ENCODE measurements at places on chromosomes 2 and 18. TPM values are rescaled to one million over a fixed set of nuclear protein-coding genes. Genes with fewer than 3 reads are reported as not detected.
A peak's percentile ranks its signal among the peaks of the same experiment; 100 is the strongest.

- DNase-seq: no peak
Observed at GRCh38 chr2:238383743-238384380, 42.9 kb upstream of the ASB1 start.

DNA sequence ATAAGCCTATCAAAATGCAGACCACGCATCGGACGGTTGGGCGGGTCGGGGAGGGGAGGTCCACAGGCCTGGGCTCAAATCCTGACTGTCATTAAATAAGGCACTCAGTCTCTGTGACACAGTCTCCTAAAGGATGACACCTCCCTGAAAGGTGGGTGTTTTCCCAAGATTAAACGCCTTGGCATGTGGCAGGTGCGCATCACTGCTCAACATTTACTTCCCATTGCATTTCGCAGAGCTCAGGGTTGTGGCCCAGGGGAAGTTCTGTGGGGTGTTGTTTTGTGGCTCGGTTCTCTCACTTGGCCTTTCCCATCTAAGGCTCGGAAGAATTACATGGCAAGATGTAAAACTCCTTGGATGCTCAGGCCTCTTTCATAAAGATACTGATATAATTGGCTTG lies 107.4 kb downstream of the NCK2 start:
- DNase-seq: no peak

GRCh38 chr2:168649105-168649504 lies 153.3 kb upstream of the NOSTRIN start:
- DNase-seq: no peak

DNA sequence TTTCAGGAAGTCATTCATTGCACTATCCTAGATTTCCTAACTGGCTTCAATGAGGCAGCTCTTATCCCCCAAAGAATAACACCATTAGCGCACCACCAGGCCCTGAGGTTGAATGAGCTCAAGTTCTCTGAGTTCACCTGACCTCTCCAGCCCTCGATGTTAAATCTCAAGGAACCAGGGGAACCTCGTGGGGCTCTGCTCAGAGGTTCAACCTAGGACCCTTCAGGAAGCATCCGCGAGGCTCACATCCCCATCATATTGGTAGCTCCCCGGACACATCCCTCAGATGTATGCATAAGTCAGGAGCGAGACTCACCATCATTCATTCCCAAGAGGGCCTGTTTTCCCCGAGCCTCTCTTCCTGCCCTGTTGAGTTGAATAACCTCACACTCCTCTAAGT lies 145.6 kb upstream of the KLHL29 start:
- no peak for DNase-seq

DNA sequence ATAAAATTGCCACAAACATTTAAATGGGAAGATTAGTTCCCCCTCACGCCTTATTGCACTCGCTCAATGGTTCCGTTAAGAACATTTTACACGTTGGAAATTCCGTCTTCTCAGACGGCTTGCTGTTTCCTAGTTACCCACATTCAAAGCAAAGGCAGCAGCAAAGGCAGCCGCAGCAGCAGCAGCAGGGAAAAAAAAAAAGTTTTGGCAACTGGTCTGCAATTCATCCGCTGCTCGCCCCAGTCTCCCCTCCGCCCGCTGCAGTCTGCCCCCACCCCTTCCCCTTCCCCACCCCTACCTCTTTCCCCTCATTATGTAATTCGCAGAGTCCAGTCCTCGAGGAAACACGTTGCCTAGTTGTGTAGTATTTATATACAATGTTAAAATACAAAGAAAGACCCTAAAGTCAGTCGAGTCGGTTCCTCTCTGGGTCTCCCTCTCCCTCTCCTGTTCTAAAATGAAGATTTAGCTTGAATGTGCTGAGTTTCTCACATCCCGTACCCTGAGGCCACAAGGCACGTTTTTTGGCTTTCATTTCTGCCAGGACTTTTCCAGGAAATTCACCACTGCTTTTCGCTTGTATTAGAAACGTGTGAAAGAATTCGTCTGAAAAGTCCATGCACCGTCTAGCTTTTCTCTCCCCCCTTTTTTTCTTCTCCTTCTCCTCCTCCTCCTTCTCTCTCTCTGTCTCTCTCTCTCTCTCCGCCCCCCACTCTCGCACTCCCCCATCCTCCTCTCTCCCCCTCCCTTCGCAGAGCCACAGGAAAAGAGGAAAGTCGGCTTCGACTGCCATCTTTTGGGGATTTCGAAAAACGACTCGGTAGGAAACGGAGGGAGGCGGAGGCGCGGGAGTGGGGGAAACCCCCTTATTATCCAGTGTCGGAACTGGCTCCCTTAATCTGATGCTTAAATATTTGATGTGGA lies 140.0 kb downstream of the MEIS1 start:
- no peak for DNase-seq

The SUMO1 gene
- total RNA-seq: 59.9 TPM

DNA sequence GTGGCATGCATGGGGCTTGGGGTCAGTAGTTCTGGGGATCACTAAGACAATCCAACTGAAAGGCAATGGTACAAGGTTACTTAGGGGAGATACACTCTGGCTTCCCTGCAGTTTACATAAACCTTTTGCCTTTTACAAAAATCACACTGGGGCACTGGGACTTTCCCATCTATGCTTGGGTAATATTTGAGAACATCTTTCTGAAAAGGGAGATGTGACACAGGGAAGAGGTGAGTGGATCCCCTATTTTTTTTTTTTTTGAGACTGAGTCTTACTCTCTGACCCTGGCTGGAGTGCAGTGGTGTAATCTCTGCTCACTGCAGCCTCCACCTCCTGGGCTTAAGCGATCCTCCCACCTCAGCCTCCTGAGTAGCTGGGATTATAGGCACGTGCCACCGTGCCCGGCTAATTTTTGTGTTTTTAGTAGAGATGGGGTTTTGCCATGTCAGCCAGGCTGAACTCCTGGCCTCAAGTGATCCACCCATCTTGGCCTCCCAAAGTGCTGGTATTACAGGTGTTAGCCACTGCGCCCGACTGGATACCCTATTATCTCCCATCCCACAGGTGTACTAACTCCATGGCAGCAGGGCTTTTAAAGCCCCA lies 82.8 kb upstream of the DNMT3A start:
- no peak for DNase-seq

The FOXD4L1 gene
- total RNA-seq: 1.6 TPM

The SNX17 gene
- total RNA-seq: 69.1 TPM

DNA sequence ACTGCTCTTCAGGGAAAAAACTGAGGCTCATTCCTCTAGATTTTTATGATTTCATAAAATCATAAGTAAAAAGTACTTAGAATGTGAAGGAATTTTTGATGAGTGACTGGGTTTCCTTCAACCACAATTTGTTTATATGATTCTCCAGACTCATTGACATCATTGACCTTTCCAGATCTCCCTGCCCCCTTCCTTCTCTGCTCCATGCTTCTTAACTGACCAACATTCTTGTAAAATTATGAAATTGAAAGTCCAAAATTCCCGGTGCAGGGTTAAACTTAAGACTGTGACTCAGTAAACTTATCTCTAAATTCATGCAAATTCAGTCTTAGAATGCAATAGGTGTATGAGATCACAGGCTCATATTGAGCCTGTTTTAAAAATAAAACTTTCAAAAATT lies 648.9 kb downstream of the TDRD15 start:
- no peak for DNase-seq

DNA sequence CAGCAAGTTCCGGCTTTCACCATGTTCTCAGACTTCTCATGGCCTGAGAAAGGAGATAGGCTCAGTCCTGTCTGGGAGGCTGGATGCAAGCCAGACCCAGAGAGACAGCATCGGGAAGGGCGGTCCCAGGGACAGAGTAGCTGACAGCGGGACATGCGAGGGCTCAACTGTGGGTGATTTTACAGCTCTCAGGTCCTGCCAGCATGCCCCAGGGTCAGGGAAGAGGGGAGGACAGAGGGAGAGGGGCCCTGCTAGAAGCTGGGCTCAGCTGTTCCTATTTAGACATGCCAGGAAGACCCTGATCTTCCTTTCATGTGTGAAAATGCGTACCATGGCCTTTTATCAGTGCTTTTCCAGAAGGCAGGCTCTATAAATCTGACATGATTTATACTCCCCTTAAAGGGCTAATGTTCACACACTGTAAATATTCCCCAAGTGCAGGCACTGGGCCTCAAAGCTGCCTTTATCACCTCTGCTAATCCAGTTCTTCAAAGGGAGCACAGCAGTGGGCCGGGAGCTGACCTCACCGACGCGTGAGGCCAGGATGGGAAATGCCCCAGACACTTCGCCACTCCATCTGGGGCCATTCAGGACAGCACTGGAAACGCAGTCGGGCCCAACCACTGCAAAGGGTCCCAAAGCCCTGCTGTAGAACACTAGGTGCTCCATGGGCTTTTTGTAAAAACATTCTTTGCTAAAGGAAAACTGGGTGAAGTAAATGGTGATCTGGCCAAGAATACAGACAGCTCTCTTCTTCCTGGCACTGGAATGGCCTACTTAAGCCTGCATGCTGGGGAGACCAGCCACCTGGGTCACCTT lies 96.1 kb upstream of the LMAN1 start:
- DNase-seq: no peak

DNA sequence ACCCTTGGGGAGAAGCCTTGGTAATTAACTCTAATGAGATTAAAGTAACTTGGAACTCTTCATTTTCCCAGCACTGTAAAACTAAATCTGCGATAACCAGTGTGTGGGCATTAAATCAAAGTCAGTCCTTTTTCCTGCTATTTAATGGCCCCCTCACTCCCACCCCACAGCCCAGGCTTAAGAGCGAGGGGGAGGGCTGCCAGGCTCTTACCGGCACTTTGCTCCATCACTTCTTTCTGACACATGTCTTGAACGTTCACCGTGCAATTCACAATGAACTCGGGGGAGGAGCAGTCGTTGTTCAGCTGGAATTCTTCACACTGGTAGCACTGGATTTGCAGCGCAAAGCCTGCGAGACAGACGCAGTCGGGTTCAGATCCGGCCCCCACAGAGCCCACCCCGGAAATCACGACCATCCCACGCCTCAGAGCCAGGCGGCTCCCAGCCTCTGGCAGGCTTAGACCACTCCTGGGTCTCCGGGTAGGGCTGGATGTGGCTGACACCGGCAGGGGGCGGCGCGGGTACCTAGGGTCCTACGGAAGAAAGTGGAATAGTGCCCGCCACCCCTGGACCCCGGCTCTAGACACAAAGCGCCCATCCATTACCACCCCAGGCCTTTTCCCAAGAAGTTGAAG lies 1.7 kb downstream of the LYPD1 start:
- peak; percentile 68 for DNase-seq

- no peak for DNase-seq
Observed at GRCh38 chr2:45723857-45724256, 72.4 kb downstream of the PRKCE start.

DNA sequence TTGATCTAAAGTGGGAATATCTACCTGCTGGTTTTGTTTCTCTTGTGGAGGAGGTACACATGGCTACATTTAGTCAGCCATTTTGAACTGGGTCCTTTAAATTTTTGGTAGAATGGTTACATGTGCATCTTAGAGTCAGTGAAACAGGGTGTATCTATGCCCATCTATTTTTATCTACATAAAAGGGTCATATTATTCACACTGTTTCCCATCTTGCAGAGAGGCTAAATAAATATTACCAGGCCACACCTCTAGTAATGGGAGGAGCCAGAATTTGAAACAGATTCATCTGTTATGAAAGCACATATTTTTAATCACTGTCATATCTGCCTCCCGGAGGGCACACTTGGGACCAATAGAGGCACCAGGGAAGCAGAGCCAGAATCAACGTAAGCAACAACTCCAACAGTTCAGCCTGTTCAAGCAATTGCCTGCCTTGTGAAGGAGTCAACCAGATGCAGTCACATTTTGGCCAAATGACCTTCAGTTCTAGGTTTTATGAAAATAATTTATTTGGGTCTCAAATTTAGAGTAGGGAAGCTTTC lies 376.8 kb downstream of the TSN start:
- no peak for DNase-seq
